ENCODE measurements at places on chromosomes 7 and 10.

DNA sequence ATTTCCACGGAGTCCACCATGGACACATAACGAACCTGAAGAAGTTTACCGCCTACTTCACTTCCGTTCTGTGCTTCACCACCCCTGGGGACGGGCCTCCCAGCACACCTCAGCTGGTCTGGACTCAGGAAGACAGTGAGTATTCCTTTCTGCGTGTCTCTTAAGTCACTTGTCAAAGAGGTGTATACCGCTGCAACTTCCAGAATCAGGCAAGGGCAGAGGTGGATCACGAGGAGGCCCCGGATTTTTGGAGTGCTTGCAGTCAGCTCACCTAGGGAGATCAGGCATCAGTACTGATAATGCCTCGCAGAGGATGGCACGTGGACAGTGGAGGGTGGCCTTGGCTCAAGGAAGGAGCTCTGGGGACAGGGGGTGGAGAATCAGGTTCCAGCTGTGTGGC lies 630.4 kb upstream of the FOXK1 start:
- no peak for DNase-seq

DNA sequence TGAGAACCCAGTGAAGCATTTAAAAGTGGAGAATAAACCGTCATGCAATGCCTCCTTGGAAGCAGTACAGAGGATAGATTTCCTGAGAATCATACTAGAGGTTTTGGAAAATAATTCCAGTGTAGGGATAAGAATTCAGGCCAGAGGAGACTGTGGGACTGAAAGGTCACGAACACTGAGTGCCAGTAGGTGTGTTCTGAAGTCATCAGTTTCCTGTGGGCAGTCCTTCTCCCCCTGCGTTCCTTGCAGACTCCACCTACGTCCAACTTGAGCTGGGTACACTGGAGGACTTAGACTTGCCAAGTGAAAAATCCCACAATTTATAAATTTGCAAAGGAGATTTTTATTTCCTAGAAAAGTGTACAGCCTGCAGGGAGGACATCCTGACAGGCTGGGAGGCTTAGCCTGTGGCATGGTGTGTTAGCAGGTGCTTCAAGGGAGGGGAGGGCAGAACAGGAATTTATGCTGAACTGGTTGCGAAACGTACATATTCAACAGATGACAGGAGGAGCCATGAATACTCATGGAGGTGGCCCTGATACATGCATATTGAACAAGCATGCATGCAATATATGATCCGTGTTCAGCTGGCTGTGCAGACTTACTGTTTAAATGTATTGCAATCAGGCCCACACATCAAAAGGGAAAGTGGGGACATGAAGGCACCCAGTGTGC lies 72.9 kb upstream of the POM121L12 start:
- DNase-seq: no peak

DNA sequence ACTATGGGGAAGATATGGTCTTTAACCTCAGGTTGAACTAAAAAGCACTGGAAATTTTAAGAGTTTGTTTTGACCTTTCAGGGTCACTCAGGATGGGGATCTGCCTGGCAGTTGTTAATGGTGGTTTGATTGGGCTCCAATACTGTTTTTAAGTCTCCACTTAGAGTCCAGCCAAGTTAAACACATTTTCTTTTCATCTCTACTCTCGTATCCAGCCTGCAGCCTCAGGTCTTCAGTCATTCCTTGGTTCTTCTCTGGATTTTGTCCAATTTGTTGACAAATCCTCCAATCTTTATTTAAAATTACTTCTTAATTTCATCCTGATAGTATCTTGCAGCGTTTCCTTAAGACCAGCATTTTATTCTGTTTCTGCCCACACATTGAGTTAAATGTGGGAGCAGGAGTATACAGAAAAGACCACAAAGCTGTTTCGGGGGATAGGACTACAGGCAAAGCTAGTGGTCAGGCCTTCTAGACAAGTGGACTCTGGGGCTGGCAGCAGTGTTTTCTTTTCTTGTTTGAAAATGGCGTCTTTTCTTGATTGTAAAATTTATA lies 133.2 kb upstream of the INHBA start:
- no peak for DNase-seq

DNA sequence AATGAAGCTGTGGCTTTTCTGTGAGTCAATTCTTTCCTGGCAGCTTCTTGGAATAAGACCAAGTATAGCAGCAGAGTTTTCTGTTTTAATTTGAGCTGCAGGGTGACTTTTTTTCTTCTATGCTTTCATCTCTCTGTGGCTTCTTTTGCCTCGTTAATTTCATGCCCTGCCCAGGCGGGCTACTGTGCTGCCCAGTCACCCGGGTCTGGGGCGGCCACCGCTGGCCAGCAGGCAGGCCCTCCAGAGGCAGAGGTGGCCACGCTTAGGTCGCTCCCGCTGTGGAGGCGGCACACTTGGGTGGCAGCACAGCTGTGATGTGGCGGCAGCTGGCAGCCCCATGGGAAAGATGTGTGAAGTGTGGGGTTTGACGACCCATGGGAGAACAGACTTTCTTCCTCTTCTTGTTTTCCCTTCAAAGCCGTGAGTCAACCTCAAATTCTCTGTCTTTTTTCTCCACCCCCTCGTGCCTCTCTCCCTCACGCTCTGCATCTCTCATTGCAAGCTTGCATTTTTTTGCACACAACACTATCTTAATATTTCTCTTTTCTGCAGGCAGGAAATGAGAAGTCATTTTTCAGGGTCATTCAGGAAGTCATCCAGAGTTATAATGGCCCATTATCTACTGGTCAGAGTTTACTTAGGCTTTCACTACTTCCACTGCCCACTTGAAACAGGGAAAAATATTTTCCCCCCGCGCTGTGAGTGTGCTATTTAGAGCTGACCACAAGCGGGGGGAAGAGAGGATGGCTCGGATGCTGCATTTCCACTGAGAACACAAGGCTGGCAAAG lies 67.8 kb downstream of the EGFR start:
- DNase-seq: peak; percentile 76

GRCh38 chr10:97759946-97760345 lies 11.9 kb downstream of the SFRP5 start:
- no peak for DNase-seq

GRCh38 chr10:83666762-83667161 lies 472.5 kb upstream of the GHITM start:
- DNase-seq: no peak

- no peak for DNase-seq
Observed at GRCh38 chr10:93034426-93034825, 26.2 kb upstream of the CYP26C1 start.

DNA sequence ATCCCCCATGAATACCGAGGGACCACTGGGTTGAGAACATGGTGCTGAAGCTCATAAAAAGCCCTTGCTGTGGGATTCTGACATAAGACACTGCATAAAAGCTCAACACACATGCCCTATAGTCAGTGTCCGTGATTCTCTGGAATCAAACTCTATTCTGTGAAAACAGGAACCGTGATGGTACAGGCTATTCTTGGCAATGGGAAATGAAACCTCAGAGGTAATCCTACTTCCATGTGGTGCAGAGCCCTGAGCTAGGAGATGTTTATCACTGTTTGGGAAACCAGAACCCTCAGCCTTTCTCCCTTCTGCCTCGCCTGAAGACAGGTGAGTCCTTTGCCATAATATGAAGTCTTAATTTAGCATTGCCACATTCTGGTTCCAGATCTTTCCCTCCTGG lies 80.8 kb upstream of the PRSS1 start:
- DNase-seq: no peak

GRCh38 chr10:19954601-19955000 lies 138.4 kb downstream of the PLXDC2 start:
- DNase-seq: no peak

DNA sequence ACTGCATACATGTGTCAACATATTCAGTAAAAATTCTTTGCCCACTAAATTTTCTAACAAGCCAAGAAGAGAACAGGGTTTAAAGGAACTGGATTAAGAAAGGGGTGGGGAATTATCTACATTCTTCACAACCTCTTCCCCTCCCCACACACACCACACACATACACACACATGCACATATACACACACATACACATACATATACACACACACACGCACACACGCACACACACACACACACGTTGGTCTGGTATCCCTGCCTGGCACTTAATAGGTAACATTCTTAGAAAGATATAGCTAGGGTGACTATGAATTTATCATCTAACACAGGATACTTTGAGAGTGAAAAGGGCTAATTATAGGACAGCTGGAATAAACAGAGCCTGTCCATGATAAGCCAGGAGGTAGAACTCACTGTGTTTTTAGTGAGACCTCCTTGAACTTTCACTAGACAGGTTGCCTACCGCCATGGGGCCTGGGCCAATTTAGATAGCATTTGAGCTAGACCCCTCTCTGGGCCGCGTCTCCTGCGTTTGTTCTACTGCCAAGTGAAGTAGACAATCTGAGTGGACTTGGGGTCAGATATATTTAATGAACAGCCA lies 33.1 kb upstream of the EPC1 start:
- DNase-seq: no peak

GRCh38 chr7:5352440-5353010 lies 69.8 kb downstream of the SLC29A4 start:
- no peak for DNase-seq

- DNase-seq: peak; percentile 37
Observed at GRCh38 chr7:21767300-21767900, 178.3 kb downstream of the CDCA7L start.

DNA sequence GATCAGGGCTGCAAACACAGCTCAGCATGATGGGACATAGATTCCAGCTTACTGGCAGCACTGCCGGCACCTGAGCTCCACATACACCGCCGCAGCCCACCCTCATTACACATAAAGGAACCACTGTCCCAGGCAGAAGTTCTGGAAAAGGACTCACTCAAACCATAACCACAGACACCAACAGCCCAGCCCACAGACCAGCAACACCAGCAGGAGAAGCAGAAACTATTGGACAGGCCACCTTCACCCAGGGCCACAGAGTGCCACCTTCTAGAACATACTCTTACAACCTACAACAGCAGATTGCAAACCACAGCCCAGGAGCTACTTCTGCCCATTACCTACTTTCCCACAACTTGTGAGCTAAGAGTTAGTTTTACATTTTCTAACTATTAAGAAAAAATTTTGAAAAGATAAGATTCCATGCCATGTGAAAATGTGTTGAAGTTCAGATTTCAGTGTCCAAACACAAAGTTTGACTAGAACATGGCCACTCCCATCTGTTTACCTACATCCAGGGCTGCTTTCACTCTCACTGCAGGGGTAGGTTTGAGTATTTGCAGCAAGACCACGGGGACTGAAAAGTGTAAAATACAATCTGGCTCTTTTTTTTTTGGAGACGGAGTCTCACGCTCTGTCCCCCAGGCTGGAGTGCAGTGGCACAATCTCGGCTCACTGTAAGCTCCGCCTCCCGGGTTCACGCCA lies 153.0 kb downstream of the TNS3 start:
- no peak for DNase-seq

DNA sequence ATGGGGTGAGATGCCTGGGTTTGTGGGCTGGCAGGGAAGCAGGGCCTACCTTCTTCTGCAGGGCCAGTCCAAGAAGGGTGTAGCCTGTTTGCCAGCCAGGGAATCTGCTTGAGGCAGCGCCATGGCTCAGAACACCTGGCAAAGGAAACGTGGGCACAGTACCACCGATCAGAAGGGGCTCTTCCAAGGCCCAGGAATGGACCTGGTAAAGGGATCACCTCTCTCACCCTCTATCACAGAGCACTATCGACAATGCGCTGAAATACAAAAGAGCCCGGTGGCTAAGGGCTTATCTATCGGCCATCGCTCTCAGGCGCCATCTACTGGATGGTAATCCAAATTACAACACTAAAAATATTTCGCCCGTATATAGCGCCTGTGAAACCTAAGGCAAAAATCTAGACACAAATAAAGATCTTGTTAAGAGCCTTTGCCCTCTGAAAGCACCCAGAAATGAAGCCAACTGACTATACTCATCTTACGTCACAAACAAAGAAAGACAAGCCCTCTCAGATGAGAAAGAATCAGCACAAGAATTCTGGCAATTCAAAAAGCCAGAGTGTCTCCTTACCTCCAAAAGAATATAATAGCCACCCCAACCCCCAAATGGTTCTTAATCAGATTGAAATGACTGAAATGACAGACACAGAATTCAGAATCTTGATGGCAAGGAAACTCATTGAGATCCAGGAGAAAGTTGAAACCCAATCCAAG lies 217.8 kb upstream of the HPS1 start:
- no peak for DNase-seq

- no peak for DNase-seq
Observed at GRCh38 chr10:3067118-3067858, at the start of gene PFKP. Gene PFKP, plus strand, starts transcription at chr10:3067548. Its CDS starts 48 bp downstream, at chr10:3067596.

GRCh38 chr7:28473571-28474281 lies 61.4 kb downstream of the CREB5 start:
- no peak for DNase-seq

DNA sequence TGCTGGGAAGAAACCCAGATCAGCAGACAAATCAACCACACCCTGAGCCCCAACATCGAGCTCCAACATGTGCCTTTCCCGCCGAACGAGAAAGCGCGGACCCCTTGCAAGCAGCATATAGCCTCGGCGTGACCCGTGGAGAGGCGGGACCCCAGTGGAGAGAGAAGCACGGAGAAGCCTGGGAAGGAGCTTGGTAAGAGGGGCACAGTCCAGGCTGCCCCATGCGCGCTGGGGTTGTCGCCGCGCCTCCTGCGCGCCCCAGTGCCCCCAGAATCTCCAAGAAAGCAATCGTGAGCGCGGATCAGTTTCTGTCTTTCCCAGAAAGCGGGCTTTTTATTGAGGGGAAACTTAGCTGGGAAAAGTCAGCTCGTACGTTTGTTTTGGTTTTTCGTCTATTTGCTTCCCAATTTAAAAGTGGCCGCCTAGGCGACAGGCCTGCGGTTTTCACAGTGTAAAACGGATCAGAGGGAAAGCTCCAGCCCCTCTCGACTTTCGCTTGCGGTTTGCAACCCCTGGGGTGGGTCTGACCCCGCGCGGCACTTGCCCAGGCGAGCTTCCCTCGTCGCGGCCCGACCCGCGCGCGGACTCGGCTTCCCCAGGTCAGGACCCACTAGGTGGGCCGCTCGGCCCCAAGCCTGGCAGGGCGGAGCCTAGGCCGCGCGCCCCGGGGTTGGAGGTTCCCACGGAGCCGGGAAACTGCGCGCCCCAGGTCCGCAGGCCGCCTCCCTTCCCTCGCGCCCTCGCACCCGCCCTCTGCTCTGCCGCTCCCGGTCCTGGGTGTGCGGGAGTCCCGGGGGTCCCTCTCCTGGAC lies 31.1 kb downstream of the SKIDA1 start:
- no peak for DNase-seq

DNA sequence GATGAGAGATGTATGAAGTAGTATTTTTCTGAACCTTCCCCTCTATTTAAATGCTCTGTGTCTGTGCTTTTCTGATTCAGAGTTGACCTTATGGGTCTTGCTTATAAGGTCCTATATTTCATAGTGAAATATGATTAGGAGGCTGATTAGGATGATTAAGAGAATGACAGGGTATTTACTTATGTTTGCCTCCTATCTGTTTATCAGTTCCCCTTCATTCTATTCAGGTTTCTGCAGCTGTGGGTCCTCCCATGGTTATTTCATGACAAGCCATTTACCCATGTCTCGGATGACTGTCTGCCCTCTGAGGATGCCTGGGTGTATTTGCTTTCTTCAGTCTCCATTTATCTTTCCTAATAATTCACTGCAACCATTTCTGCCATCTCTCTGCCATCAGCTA lies 16.9 kb downstream of the RPA3 start:
- DNase-seq: no peak

GRCh38 chr10:132385721-132386418 lies 11.1 kb upstream of the PWWP2B start:
- DNase-seq: no peak
